ENCODE measurements at places on chromosomes 5 and 9.

DNA sequence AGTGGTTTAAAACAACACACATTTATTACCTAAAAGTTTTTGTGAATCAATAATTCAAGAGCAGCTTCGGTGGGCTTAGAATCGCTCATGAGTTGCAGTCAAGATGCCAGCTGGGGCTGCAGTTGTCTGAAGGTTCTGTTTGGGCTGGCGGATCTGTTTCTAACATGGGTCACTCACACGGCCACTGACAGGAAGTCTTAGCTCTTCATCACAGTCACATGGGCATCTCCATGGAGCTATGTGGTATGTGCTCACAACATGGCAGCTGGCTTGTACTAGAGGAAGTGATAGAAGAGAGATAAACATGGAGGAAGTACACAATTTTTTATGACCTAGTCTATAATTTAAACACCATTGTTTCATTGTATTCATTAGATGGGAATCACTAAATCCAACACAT is 11.2 kb downstream of the KLHL9 start:
- DNase-seq, result no peak

- no peak for DNase-seq
Measured at GRCh38 chr5:171820561-171820960, 34.9 kb downstream of the SMIM23 start.

DNA sequence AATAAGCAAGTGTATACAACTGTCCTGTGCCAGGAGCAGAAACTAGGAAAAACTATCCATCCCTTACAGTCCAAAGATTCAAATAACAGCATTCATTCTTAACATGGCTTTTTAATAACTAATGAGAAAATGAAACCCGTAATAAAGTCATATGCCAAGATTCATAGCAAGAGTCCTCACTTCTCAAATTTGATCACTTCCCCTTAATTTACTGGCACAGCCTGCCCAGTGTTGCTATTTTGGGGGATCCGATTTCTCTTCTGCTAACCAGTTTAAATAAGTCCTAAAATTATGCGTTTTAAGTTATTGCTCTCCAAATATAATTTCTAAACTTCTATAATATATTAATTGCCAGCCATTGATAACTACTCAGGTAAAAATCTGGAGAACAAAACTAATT is 177.0 kb upstream of the PTGER4 start:
- no peak for DNase-seq

DNA sequence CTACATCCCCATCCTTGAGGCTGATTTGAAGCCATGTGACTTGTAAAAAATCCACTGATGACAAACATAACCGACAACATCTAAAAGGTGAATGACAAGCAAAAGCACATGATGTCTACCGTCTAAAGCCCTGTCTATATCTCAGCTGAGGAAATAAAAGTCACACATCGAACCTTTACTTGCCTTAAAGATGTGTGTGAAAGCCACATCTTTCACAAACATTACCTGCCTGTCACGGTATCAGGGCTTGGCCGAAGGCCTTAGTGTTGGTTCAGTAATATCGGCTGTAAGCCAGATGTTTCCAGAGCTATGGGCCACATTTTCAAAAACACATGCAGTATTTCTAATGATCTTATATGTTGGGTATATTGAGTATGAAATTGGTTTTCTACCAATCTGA is 125.8 kb downstream of the EFNA5 start:
- no peak for DNase-seq

DNA sequence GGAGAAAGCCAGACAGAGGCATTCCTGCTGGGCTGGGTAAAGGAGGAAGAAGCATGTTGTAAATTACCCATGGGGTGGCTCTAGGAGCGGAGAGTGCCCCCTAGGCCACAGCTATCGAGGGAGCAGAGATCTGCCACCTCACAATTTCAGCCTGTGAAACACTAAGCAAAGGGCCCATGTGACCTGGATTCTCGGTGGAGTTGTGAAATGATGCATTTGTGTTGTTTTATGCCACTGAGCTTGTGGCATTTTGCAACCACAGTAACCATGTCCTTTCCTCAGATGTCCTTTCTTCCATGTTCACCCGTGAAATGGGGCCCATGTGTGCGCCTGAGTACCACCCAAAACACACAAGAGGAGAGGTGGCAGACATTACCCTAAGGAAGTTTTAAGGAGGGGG is 159.3 kb downstream of the SYK start:
- DNase-seq, result no peak

DNA sequence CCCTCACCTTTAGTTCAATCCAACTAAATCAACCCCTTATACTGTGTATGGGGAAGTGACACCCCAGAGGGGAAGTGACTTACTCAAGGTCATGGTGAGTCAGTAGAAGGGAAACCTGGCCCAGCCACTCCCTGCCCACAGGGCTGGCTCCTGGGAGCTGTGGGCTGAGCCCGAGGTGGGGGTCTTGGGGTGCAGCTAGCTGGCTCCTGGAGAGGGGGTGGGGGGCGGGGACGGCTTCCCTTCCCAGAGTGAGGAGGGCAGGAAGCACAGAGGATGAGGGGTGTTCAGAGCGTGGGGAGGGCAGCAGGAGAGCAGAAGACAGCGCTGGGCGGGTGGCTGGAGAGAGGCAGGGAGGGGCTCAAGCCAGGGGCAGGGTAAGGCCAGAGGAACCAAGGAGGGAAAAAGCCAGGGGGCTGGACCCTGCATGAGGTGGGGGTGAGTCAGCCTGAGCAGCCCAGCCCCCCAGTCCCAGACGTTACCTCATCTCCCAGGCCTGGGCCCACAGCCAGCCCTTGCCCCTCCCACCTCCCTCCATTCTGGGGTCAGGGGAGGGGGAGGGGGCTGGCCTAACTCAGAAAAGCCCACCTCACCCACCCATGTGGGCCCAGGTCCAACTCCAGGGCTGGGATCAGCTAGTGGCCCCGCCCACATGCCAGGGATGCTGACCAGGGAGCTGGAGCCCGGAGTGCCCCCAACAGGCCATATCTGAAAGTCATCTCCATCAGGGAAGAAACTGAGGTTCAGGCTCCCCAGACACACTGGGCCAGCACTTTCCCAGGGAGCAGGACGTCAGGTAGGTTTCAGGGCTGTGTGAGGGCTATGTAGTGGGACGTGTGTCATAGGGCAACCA is 2.8 kb downstream of the PDLIM7 start:
- DNase-seq, result peak; percentile 78

- no peak for DNase-seq
Measured at GRCh38 chr5:154228696-154229095, 38.2 kb downstream of the GALNT10 start.

DNA sequence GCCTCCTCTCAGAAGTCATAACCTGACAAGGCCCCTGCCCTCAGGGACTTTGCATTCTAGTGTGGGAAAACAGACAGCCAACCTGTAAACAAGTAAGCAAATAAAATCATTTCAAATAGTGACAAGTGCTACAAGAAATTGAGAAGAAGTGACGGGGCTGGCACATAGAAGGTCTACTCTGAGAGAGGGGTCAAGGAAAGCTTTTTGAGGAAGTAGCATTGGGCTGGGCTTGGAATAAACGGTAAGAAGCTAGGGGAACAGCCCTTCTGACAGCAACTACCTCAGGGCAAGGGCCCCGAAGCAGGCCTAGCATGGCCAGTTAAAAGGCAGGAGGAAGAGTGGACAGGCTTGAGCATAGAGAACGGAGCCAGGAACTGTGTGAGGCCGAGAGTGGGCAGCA is 4.8 kb upstream of the SLC2A8 start:
- no peak for DNase-seq

GRCh38 chr5:39024884-39025283 is 49.3 kb downstream of the RICTOR start:
- no peak for DNase-seq

DNA sequence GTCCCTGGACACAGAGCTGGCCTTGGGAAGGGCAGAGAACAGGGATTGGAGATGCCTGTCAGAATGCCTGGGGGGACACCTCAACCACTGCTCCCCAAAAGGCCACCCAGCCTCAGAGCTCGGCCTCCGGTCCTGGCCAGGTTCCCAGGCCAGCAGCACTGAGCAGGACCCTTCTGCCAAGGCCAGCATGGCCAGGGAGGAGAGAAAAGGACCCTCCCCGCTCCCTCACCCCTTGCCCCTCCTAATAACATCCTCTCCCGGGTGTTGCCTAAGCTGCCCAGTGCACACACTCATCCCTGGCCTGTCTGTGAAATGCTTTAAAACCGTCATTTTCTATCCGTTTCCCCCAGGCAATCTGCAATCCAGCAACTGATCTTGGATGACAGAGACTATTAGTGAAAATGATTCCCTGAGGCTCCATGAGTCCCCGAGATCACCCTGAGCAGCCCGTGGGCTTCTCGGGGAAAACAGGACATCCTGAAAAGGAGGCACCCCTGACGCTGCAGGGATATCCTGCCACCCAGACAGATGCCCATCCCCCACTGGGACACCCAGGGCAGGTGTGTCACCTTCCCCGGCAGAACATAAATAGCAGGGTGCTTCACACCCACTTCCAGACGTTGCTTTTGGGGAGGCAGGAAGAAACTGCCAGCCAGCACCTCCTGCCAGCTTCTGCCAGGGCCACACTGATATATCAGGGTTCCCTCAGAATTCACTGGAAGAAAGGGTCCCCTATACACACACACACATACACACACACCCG is 75.3 kb downstream of the ADAMTS2 start:
- DNase-seq, result no peak

DNA sequence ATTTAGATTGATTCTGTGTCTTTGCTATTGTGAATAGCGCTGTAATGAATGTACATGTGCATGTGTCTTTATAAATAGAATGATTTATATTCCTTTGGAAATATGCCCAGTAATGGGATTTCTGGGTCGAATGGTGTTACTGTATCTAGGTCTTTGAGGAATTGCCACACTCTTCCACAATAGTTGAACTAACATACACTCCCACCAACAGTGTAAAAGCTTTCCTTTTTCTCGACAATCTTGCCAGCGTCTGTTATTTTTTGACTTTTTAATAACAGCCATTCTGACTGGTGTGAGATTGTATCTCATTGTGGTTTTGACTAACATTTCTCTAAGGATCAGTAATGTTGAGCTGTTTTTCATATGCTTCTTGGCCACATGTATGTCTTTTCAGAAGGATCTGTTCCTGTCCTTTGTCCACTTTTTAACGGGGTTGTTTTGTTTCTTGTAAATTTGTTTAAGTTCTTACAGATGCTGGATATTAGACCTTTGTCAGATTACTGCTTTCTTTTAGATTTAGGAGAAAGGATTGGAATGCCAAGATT is 125.0 kb upstream of the NR5A1 start:
- no peak for DNase-seq

GRCh38 chr5:139816566-139816965 is 21.0 kb downstream of the PSD2 start:
- DNase-seq, result no peak

DNA sequence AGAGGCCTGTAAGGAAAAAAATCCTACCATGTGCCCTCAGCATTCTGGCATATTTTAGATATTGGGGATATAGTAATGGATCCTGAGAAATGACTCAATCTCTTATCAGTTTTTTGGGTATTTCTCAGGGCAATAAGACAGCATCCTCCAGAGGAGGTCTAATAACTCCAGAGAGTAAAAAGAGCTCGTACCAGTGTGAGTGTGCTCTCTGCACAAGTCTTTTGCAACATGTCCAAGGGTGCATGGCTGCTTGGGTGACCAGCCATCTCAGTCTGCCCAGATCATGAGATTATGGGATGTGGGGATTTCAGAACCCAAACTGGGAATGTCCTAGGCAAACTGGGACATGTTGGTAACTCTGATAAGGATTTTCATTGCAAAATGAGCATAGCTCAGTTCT is 15.3 kb downstream of the ASPN start:
- DNase-seq, result no peak

DNA sequence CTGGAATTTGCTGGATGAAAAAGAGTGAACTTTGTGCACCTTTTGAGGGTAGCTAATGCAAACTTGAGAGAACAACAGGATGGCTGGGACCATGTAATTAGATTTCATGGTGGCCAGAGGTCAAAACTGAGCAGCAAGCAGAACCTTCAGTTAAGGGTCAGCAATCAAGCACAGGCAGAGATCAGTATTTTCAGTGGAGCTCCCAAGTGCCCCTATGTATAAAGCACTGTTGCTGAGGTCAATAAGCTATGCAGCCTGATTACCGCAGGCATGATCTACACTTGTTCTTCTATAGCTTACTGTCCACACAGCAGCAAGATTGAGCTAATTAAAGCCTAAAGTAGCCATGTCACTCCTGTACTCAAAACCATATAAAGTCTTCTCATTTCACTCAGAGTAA is 62.1 kb upstream of the TMC1 start:
- no peak for DNase-seq

DNA sequence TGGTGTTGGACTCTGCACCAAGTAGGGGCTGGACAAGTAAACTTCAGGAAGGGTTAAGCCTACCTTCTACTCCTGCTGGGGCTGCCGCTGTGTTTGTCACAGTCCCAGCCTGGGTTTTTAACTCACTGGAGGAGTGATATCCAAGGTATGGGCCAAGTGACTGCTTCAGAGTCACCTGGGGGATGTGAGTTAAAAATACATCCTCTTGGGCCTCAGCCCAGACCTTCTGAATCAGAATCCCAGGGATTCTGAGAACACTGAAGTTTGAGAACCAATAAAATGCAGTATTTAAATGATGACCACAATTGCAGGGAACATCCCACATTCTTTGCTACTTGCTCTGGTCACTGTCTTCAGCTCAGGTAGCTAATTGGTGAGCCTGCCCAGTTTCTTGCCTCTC is 95.1 kb upstream of the DNAH5 start:
- no peak for DNase-seq

GRCh38 chr9:89436963-89437625 is 60.8 kb downstream of the SEMA4D start:
- no peak for DNase-seq

DNA sequence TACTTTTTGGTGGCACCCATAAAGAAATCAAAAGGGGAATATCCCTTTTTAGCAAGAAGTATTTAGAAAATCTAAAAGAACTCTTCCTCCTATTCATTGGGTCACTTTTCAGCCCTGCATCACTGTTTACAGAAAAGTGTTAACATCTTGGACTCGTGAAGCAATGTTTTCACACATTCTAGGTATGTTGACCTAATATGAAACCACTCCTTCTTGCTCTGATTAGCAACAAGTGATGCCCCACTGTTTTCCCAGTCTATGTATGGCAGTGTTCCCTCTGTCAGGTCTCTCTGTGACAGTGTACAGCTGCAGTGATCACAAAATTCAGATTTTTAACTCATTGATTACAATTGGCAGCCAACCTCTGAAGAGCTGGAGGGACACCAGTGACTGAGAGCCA is 148.2 kb upstream of the SLC12A2 start:
- no peak for DNase-seq

DNA sequence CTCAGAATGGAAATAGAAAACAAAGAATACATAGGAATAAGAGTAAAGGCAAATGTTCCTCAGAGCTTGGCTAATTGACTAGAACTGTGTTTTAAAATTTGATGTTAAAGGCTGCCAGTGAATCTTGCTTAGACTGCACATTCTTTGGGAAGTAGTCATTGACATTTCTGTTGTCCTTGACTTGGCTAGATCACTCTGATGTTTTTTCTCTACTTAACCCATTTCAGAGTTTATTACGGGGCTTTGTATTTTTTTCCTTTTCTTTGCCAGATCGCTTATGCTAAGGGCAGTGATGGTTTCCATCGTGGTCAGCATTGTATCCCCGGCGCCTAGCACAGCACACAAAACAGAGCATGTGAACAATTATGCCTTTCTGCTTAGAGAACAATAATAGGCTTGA is 1126.7 kb upstream of the CDH9 start:
- DNase-seq, result no peak

Measured in pulmonary artery endothelial cell (primary cell).